HFFc6 (cell line): ENCODE measurements at places on chromosomes 3 and 15. TPM values are rescaled to one million over a fixed set of nuclear protein-coding genes. Genes with fewer than 3 reads are reported as not detected.

Gene NANOGP8
- total RNA-seq = not detected in 3 replicates

Gene CHRFAM7A
- total RNA-seq = not detected in 3 replicates

Gene GOLGA6L7
- not detected in 3 replicates for total RNA-seq

Gene GOLGA8Q
- total RNA-seq = 0.39 TPM in 1 of 3 replicates, not detected in the others

Gene PLA2G4D
- not detected in 3 replicates for total RNA-seq

Gene CCDC54
- not detected in 2 replicates for total RNA-seq

Gene RASGRP1
- 0.36 to 0.91 TPM (median 0.58 TPM) in 3 replicates for total RNA-seq

Gene ICE2
- 32.2 and 35.2 TPM in 2 replicates for total RNA-seq

Gene RTP3
- total RNA-seq = not detected in 2 replicates

Gene CORO2B
- total RNA-seq = 9.1 to 11.6 TPM (median 9.5 TPM) in 3 replicates

Gene MITF
- total RNA-seq = 27.2 to 38.0 TPM (median 29.7 TPM) in 3 replicates

Gene GOLGA8G
- total RNA-seq = not detected in 3 replicates

Gene FLNB
- 101 to 117 TPM (median 104 TPM) in 3 replicates for total RNA-seq

Gene SPATA12
- total RNA-seq = not detected in 2 replicates

Gene DVL3
- total RNA-seq = 63.7 to 74.4 TPM (median 72.8 TPM) in 3 replicates

Gene GPR149
- not detected in 3 replicates for total RNA-seq

Gene CRABP1
- total RNA-seq = not detected in 3 replicates

Gene CCR1
- not detected in 3 replicates for total RNA-seq

Gene COMMD4
- 91.3 to 106 TPM (median 94.8 TPM) in 3 replicates for total RNA-seq
